ENCODE measurements at places on chromosomes 2 and 18.

DNA sequence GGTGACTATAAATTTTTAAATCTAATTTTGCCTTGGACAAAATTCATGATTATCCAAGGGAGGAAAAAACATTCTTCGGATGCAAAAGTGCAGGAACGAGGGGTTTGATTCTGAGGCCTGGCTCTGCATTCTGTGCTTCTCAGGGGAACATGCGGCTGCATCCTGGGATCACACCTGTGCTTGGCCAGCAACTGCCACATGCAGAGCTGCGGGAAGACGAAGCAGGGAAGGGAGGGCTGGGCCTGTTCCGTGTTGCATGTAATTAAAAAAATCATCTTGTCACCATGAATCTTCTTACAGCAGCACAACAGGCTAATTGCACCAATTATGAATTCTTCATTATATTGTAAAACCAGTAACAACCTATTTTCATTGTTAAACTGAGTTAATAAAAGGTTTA lies 158.0 kb upstream of the ALKAL2 start:
- H3K27me3 ChIP-seq = no peaks in the 10 kb centered on the region
- peaks cover 14% of the 10 kb centered on the region for H3K4me1 ChIP-seq
- DNase-seq = no peak
- H3K4me3 ChIP-seq = no peak overlapping the region
- H3K27ac ChIP-seq = no peak overlapping the region

DNA sequence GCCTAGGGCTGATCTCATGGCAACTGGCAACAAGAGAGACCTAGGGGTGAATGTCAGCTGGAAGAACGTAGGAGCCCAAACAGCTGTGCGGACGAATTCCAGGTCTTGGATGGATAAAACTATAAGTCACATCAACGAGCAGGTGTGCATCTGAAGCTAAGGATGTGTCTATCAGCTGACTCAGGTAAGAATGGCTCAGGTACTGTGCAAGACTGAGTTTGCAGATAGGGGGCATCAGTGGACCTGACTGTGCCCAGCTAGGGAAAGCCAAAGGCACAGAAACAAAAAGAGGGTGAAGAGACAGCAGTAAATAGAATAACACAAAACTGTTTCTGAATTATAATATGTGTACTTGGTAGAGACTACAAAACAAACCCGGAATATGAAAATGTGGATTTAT lies 357.3 kb downstream of the ZEB2 start:
- H3K4me1 ChIP-seq = no peaks in the 10 kb centered on the region
- no peaks in the 10 kb centered on the region for H3K27me3 ChIP-seq
- peak; percentile 38 for DNase-seq
- H3K4me3 ChIP-seq = no peak overlapping the region

- H3K27ac ChIP-seq = no peak overlapping the region
- no peaks in the 10 kb centered on the region for H3K36me3 ChIP-seq
- no peak for DNase-seq
- no peaks in the 10 kb centered on the region for H3K27me3 ChIP-seq
- H3K4me3 ChIP-seq = no peak overlapping the region
Observed at GRCh38 chr2:205682971-205683501, 735 bp downstream of the NRP2 start.

- peak; percentile 87 for DNase-seq
- no peaks in the 10 kb centered on the region for H3K27me3 ChIP-seq
- no peak overlapping the region for H3K4me3 ChIP-seq
- H3K4me1 ChIP-seq = peaks cover 16% of the 10 kb centered on the region
Observed at GRCh38 chr18:62437235-62438017, 85.4 kb upstream of the ZCCHC2 start.

GRCh38 chr2:235011607-235011928 lies 59.8 kb downstream of the SH3BP4 start:
- H3K36me3 ChIP-seq = no peaks in the 10 kb centered on the region
- peaks cover 66% of the 10 kb centered on the region for H3K4me1 ChIP-seq
- H3K27me3 ChIP-seq = no peaks in the 10 kb centered on the region

- no peaks in the 10 kb centered on the region for H3K36me3 ChIP-seq
- DNase-seq = no peak
- H3K27ac ChIP-seq = no peak overlapping the region
- H3K27me3 ChIP-seq = no peaks in the 10 kb centered on the region
Observed at GRCh38 chr2:231909631-231910030, 16.6 kb downstream of the NPPC start.
